ENCODE measurements at places on chromosomes 2 and 18.

DNA sequence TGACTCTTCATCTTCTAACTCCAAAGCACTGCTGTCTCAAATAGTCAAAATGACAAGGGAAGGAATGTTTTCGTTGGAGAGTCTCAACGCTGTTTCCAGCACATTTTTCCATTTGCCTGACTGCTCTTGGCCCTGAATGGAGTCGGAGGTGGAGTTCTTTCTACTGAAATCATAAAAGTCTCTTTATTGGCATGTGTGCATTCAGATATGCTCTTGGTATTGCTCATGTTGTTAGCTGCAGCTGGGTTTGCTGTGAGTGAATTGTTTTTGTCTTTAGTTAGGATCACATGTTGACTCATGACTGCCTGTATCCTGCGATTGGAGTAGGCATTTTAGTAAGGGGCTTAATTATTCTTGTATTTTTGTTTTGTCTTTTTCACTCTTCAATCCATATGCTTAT is 16.8 kb downstream of the TMEM17 start:
- no peak for DNase-seq

DNA sequence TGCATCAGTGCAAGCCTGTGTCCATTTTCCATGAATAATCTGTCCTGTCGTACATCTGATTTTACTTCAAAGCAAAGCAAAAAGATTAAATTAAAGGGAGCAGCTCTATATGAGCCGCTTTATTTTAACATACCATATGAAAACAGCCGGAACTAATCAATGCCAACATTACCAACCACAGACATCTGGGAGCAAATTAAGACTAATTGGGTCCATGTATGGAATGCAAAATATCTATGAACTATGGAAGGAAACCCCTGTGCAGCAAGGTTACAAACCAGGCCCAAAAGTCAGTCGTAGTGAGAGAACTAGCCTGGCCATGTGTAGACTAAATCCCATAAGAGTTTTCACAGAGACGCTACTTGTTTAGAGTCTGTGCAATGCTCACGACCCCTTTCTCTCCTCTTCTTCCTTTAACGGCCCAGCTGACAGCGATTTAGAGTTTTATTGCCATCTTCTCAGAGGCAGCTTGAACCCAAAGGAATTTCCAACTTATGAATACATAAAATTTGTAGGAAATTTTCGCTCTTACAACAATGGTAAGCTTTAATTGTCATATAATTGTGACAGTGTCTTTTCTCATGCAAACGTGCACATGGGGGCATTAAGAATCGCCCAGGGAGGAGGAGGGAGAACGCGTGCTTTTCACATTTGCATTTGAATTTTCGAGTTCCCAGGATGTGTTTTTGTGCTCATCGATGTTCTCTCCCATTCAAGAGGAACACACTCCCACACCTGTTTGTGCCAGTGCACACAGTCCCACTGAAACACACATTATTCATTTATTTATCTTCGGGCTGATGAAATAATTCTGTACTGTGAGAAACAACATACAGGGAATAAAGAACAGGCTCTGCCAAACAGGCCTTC is 52.9 kb upstream of the RPL31 start:
- DNase-seq: no peak

GRCh38 chr2:133425612-133426011 is 142.7 kb downstream of the NCKAP5 start:
- DNase-seq: no peak

- DNase-seq: no peak
Observed at GRCh38 chr2:160868891-160869290, 291.3 kb upstream of the TANK start.

GRCh38 chr2:160085662-160086061 is 23.2 kb upstream of the PLA2R1 start:
- no peak for DNase-seq

DNA sequence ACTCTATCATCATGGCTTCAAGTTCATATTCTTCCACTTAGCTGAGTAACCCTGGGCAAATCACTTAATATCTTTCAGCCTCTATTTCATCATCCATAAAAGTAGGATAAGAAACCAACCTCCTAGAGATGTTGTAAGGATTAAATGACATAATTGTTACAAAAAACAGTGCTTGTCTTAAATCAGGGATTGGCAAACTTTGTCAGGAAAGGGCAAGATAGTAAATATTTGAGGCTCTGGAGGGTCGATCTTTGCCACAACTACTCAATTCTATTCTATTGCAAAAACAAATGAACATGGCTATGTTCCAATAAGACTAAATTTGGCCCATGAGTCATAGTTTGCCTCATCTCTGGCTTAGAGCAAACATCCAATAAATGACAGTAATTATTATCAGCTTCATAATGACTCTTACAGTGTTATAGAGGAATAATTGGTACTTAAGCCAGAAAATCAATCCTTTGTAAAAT is 184.7 kb downstream of the SATB2 start:
- DNase-seq: no peak

- DNase-seq: no peak
Observed at GRCh38 chr18:55543130-55543704, 44.8 kb downstream of the TCF4 start.

DNA sequence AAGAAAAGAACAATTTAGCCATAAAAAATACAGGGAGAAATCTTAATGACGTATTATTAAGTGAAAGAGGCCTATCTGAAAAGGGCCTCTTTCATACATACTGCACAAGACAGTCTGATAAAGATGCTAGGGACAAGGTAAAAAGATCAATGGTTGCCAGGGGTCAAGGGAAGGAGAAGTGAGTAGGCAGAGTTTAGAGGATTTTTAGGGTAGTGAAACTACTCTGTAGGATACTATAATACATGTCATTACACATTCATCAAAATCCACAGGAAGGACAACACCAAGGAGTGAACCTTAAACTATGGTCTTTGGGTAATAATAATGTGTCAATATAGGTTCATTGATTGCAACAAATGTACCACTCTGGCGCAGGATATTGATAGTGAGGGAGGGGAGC is 289.3 kb downstream of the FSIP2 start:
- no peak for DNase-seq

GRCh38 chr2:226979004-226979403 is 143.2 kb downstream of the RHBDD1 start:
- no peak for DNase-seq

GRCh38 chr2:120936476-120937334 is 201.0 kb downstream of the GLI2 start:
- no peak for DNase-seq

GRCh38 chr2:166917415-166917814 is 29.1 kb downstream of the XIRP2 start:
- no peak for DNase-seq

DNA sequence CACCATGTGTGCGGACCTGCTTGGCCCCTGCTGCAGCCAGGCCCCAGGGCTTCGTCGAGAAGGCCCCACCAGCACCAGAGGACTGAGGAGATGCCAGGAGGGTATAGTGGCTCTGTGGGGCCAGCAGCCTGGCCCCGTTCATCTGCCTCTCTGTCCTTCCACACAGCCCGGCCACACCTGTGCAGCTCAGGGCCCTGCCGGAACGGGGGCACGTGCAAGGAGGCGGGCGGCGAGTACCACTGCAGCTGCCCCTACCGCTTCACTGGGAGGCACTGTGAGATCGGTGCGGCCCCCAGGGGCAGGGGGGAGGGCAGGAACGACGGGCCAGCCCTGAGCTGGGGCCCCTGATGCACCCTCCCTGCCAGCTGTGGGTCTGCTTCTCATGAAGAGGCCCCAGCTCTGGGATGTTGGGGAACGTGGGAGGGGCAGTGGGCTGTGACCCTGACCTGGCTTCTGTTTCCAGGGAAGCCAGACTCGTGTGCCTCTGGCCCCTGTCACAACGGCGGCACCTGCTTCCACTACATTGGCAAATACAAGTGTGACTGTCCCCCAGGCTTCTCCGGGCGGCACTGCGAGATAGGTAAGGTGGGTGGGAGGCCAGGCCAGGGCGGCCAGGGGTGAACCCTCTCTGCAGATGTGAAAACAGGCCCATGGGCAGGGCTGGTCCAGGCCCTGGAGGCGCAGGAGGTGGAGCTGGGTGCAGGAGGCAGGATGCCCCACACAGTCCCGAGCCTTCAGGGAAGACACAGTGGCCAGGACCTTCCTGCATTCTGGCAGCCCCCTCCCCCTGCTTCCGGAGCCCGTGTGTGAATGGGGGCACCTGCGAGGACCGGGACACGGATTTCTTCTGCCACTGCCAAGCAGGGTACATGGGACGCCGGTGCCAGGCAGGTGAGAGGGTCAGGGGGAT is 50.3 kb downstream of the MTERF4 start:
- DNase-seq: no peak

GRCh38 chr2:55063713-55064323 is 13.6 kb upstream of the RTN4 start:
- no peak for DNase-seq

DNA sequence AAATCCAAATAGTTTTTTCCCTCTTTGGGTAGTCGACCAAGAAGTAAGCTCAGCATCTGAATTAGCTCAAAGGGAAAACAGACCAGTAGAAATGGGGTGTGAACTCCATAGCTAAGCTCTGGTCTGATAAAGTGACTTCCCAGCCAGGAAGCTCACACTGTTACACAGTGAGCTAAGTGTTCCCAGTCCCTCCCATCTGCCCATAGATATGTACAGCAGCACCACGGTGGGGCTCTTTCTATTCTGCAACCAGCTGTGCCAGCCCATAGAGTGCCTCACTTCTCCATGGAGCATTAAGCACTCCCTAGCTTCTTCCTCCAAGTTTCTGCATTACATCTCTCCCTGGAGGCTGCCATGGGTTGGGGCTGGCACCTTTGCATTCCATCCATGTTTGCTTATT is 27.6 kb upstream of the NEMP2 start:
- DNase-seq: no peak

DNA sequence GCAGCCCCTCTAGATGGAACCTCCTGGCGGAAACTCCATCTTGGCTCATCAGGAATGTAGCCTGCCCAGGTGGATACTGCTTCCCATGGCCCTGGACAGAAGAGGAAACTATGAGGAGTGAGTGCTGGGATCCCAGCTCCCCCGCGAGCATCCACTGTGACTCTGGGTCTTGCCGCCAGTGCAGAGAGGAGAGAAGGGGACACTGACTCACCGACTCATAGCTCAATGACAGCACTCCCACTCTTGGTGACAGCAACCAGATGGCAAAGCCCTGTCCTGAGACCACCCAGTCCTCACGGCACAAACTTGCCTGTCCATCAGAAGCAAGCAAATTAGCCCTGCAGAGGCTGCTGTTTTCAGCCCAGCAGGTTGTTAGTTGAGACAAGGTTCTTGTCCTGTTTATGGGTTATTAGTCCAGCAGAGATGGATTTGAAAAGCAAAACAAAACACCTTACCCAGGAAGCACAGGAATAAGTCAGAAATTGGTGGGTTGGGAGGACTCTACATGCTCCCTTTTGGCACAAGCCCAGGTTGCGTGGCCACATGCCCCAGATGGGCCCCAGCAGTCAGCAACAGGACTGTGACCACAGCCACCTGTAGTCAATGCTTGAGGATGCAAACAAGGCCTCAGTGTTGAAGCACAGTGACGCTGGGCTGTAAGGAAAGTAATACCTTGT is 111.5 kb upstream of the GLI2 start:
- no peak for DNase-seq

DNA sequence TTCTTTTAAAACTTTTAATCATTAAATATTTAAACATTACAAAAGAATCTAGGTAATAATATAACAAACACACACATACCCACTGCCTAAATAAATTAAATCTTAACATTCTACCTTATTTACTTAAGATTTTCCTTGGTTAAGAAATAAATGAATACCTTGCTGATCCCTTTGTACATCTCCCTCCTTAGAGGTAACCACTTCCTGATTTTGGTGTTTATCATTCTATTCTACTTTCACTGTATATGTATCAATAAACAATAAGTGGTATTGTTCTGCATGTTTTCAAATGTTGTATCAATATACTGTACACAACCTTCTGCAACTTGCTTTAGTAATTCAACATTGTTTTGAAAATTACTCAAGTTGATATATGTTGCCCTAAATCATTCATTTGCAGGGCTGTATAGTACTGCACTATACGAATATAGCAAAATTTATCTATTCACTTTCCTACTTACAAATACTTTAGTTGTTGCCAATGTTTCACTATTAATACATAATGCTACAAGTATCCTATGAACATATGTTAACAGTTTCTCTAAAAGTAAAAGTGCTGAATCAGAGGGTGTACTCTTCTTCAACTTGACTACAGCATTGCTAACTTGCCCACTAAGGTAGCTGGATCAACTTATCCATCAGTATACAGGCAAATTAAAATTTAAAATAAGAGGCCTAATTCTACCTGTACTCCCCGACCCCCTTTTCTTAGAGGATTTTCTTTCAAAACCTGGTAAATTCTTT is 65.8 kb downstream of the MEMO1 start:
- no peak for DNase-seq

Measured in NCI-H1092 (cell line).